AG04450 (cell line): ENCODE measurements at places on chromosomes 3 and 15. TPM values are rescaled to one million over a fixed set of nuclear protein-coding genes. Genes with fewer than 3 reads are reported as not detected.

SLC35A5 gene
- polyA plus RNA-seq: 40.5 and 53.6 TPM in 2 replicates

DNA sequence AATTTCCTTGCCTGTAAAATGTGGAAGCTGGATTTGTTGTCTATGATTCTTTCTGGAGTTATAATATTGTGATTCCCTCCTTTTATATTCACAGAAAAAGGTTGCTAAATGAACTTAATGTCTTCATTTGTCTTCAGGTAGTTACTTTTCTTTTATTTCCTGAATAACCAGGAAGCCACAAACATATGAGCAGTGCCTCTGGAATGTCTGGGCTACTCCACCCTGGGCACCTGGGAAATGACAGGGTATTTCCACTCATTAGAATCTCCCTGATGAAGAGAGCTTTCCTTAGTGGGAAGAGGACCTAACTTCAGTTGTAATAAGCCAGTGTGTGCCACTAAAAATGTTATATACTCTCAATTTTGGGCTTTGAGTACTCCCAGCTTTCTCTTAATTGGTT lies 3.8 kb upstream of the SLMAP start:
- DNase-seq: no peak

- no peak for DNase-seq
Observed at GRCh38 chr3:101466465-101467309, 46.3 kb downstream of the SENP7 start.

- no peak for DNase-seq
Observed at GRCh38 chr15:51579012-51579411, 43.6 kb downstream of the DMXL2 start.

TMEM45A gene
- 33.0 and 42.8 TPM in 2 replicates for polyA plus RNA-seq
